Hematopoietic multipotent progenitor cell treated with erythropoietin and hydrocortisone succinate and interleukin-3 and kit ligand, for 17 days (in vitro differentiated cells): ENCODE measurements at places on chromosomes 6 and 20.

DNA sequence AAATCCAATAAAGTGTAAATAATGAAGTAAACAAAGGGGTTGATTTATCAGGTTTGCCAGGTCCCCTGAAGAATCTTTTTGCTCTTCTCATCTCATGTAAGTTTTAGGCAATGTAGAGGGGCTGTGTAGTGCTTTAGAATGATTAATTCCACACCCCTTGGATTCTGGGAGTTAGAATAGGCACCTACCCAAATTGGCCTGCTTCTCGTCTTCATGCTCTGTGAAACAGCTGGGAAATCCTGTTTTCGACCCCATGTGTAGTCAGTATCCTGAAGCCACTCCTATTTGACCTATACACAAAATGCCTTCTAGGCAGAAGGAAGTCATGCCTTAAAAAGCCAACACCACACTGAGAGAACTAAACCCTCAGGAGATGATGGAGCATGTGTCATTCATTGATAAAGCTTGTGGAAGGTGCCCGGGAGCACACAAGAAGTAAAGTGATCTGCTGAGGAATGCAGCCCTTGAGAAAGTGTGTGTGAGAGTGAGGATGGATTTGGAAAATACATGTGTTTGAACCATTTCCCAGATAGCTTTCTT, 170.9 kb downstream of the KLHL32 start:
- DNase-seq = no peak

GRCh38 chr6:2551705-2552104, 199.0 kb downstream of the MYLK4 start:
- no peak for DNase-seq

DNA sequence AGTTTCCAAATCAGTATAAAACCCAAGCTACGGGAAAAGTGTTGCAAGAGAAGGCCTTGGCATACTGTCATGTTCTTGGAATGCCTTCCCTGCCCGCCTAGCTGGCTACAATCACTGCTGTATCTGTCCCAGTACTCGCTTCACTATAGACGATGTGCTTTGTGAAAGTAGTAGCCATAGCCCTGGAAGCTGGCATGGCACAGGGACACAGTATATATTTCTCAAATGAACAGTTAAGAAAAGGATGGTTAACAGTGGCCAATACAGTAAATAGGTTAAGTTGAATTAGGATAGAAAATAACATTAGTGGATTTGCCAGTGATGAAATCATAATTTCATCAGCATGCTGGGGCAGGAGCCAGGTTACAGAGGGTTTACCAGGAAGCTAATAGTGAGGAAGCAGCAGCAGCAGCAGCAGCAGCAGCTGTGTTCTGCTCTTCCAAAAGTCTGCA, 499.3 kb downstream of the CDKAL1 start:
- no peak for DNase-seq

GRCh38 chr6:115765966-115766365, 294.7 kb downstream of the FRK start:
- no peak for DNase-seq

DNA sequence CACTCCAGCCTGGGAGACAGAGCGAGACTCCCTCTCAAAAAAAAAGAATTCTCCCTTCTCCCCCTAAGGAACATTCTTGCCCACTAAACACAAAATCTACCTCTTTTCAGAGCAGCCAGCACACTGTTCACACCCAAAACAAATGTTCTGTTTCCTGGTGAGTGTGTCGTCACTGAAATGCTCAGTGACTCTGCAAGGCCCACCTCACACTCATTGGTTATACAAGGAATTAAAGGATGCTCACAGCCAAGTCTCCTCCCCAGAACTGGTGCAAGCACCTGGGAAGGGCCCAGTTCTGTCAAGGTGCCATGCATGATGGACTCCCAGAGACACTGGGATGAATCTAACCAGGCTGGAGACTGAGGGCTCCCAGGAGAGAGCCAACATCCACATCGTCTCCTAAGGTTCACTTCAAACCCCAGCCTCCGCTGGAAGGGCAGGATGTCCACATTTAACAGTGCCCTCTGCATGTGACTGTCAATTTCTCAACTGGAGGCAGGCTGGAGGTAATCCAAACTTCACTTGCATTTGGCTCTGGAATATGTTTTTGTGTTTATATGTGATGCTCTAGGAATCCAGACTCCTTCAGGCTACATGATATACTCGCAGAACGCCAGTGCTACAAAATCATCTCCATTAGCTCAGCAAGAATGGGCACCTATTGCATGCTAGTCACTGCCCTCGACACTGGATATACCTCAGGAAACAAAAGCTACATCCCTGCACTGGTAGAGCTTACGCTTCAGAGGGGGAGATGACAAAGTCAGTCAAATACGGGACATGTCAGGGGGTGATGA, 7.1 kb downstream of the RRBP1 start:
- no peak for DNase-seq

GRCh38 chr6:25698631-25699030, 46.6 kb downstream of the SCGN start:
- DNase-seq = peak; percentile 58

GRCh38 chr6:21586740-21587178, 6.8 kb upstream of the SOX4 start:
- DNase-seq = no peak
